ENCODE measurements at places on chromosomes 3 and 15. TPM values are rescaled to one million over a fixed set of nuclear protein-coding genes. Genes with fewer than 3 reads are reported as not detected.

DNA sequence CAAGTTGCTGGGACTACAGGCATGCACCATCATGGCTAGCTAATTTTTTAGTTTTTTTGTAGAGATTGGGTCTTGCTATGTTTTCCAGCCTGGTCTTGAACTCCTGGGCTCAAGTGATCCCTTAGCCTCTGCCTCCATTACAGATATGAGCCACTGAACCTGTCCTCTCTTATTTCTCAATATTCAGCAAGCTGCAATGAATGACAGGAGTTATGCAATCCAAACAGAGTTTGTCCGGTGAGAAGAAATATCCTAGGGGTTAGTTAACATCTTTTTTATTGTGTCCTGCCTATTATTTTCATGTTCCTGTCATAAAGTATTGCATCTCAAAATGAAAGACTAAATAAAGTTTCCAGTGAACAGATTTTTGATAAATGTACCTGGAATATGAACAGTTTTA is 1161.4 kb downstream of the OTOL1 start:
- no peak overlapping the region for H3K4me3 ChIP-seq
- no peak for DNase-seq
- H3K36me3 ChIP-seq: no peaks in the 10 kb centered on the region
- H3K27ac ChIP-seq: no peak overlapping the region

DNA sequence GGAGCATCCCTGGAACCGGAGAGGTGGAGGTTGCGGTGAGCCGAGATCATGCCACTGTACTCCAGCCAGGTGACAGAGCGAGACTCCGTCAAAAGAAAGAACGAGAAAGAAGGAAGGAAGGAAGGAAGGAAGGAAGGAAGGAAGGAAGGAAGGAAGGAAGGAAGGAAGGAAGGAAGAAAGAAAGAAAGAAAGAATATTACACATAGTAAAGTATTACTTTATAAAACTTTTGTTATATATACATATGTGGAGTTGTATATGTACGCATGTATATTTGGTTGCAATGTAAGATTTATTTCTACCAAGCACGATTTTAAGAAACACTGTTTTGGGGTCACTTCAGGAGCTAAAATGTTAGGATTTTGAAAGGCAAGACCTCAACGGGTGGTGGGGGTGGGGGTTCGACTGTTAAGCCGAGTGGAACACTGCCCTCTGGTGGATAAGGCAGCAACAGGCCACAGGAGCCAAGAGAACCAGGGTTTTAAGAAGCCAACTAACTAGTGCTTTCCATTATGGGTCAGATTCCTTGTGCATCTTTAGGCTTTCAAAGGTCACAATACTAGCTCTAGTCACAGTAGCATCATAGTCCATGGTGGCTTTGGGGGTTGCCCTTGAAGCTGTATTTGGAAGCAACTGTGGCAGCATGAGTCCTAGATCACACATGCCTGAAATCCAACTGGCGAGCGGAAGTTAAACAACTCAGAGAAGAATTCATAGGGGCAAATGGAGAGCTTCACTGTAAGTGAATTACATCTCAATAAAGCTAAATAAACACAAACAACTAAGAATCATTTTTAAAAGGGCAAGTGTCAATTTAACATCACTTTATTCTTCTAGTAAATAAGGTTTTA is 22.5 kb downstream of the GLB1 start:
- peaks cover 9% of the 10 kb centered on the region for H3K36me3 ChIP-seq
- H3K27ac ChIP-seq: no peak overlapping the region
- no peak overlapping the region for H3K4me3 ChIP-seq
- no peaks in the 10 kb centered on the region for H3K4me1 ChIP-seq
- no peaks in the 10 kb centered on the region for H3K27me3 ChIP-seq

- H3K36me3 ChIP-seq: 0 out of 2 replicates have a peak, but pooled peaks cover 2% of the 10 kb centered on the region
- H3K27me3 ChIP-seq: no peaks in the 10 kb centered on the region
- H3K4me1 ChIP-seq: 0 out of 2 replicates have a peak, but pooled peaks cover 4% of the 10 kb centered on the region
- peak; percentile 40 for DNase-seq
- no peak overlapping the region for H3K27ac ChIP-seq
Observed at GRCh38 chr15:71526060-71526820, 284.1 kb upstream of the NR2E3 start.

- H3K4me1 ChIP-seq: no peaks in the 10 kb centered on the region
- H3K27me3 ChIP-seq: peaks cover 13% of the 10 kb centered on the region
- no peak overlapping the region for H3K4me3 ChIP-seq
- peak; percentile 35 for DNase-seq
- H3K36me3 ChIP-seq: no peaks in the 10 kb centered on the region
Observed at GRCh38 chr3:32340039-32340438, 51.6 kb upstream of the CMTM7 start.

DNA sequence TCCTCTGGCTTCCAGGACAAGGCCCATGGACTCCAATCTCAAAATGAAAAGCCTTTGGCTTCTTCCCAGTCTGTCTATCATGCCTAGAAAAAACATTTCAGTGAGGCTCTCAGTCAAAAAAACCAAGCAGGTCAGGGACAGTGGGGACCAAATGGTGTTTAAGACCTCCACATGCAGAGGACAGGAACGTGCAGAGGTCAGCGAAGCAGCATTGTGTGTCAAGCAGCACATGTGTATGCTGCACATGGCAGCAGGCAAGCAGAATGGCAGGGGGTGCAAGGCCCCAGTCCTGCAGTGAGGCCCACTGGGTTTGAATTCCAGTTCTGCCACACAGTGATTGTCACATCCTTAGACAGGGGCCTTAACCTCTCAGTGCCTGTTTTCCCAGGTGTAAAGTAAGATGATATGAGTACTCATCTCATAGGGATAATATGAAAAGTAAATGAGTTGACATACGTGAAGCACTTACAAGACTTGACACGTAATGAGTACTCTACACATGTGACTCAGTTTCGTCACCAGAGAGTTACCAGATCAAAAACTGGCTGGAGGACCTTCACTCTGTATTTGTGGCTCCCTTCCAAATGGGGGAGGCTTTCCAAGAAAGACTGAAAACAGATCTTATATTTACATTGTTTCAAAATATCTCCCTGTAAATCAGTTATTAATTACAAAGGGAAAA is 11.2 kb downstream of the STIMATE start:
- H3K27me3 ChIP-seq: no peaks in the 10 kb centered on the region
- no peak overlapping the region for H3K27ac ChIP-seq
- peaks cover 9% of the 10 kb centered on the region for H3K4me1 ChIP-seq
- peaks cover 2% of the 10 kb centered on the region for H3K36me3 ChIP-seq
- DNase-seq: no peak

ALDH1L1 gene
- total RNA-seq: not detected

DNA sequence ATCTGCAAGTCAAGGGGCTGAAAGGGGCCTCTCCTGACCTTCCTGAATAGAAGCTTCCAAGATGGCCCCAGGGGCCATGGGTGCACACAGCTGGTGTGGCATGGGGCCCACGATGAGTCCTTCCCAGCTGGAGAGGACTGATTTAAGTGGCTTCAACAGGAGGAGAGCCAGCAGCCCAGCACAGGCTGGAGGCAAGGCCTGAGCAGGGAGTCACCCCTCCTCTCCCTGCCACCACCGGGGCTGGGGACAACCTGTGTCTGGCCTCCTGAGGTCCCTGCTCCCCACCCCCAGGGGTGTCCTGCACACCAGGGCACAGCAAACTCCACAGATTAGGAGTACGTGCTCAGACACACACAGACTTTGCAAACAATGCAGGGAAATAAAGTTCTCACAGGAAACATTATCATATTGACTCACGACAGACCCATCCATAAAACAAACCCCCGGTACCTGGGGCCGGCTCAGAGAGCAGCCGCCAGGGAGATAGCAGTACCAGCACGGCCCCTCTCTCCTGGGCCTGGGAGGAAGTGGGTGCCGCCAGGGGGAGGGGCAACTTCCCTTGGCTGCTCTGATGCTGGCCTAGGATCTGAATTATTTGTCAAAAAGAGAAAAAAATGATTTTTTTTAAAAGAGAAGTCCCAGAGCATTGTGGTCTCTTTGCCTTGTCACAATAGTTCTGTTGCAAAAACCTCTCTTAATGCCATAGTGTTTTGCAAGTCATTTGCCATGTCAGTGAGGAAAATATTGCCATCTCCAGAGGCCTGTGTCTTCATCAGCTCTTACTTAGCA is 21.9 kb upstream of the TSEN2 start:
- no peak overlapping the region for H3K4me3 ChIP-seq
- no peak for DNase-seq
- H3K27me3 ChIP-seq: peaks cover 1% of the 10 kb centered on the region
- no peaks in the 10 kb centered on the region for H3K36me3 ChIP-seq

SLC12A1 gene
- total RNA-seq: not detected

DNA sequence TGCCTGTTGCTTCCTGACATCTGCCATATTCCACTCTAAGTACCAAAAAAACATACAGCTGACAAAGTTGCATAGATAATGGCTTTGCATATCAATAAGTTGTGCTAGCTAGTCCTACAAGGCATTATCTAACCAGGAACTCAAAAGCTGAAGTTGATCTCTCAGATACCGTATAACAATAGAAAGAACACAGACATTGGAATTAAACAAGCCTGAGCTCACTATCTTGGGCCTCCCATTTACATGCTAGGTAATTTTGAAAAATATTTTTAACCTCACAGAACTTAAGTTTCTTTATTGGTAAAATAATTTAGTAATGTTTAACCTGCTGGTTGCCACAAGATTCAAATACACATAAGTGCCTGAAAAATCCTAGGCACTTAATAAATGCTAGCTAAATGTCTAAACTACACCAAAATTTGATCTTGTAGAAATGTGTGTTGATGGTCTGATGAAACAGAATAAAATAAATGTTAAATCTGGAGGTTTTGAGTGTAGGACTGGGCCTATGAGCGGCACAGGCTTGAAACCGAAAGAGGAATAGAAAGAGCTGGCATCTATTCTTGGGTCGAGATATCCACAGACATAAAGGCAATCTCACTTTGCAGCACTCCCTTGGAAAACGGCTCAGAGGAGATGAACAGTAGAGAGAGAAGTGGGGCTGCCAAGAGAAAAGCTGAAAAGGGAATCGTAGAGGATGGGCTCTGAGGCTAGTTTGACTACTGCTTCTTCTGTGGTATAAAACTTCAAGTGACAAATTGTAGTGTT is 29.9 kb upstream of the TTC14 start:
- no peaks in the 10 kb centered on the region for H3K27me3 ChIP-seq
- no peak for DNase-seq
- no peak overlapping the region for H3K27ac ChIP-seq
- H3K4me1 ChIP-seq: no peaks in the 10 kb centered on the region
- no peaks in the 10 kb centered on the region for H3K36me3 ChIP-seq

PDCD7 gene
- 8.1 TPM for total RNA-seq

GRCh38 chr15:58330741-58331559 is 100.8 kb upstream of the LIPC start:
- DNase-seq: no peak
- H3K27ac ChIP-seq: peak overlapping the region; percentile 86
- H3K36me3 ChIP-seq: no peaks in the 10 kb centered on the region
- H3K4me1 ChIP-seq: peaks cover 25% of the 10 kb centered on the region
- no peak overlapping the region for H3K4me3 ChIP-seq

DNA sequence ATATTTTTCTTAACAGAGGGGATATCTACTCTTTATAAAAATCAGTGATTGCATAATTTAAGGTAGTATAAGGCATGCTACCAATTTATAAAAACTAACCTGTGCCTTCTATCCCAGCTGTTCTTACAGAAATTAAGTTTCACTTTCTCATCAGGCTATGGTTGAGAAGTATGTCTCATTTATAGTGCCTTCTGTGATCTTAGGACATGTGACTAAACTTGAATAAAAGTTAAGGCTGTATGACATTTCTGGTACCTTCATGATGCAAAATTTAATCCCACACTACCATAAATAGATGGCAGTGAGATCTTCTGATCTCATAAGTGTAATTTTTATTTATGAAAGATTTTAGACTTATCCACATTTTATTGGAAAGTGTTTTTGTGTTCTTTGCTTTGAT is 12.6 kb downstream of the TIPARP start:
- H3K4me1 ChIP-seq: peaks cover 31% of the 10 kb centered on the region
- H3K27me3 ChIP-seq: no peaks in the 10 kb centered on the region
- H3K4me3 ChIP-seq: no peak overlapping the region
- peak; percentile 36 for DNase-seq

DNA sequence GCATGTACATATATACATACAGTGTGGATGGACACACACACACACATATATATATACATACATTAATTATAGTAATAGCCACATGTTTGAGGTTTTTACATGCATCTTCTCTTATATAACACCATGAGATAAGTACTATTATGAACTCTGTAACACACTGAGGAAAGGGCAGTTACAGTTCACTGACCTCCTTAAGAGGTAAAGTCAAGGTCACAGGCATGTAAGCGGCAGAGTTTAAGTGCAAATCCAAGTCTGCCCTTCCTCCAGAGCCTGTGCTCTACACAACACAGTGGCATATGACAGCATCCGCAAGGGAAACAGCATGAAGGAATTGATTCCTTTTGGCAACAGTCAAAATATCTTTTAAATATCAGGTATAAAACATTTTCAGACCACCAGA is 26.4 kb downstream of the FHIT start:
- H3K27me3 ChIP-seq: no peaks in the 10 kb centered on the region
- no peaks in the 10 kb centered on the region for H3K36me3 ChIP-seq
- no peak overlapping the region for H3K4me3 ChIP-seq
- no peak overlapping the region for H3K27ac ChIP-seq
- no peaks in the 10 kb centered on the region for H3K4me1 ChIP-seq

- no peak overlapping the region for H3K4me3 ChIP-seq
- DNase-seq: no peak
- H3K4me1 ChIP-seq: no peaks in the 10 kb centered on the region
- no peak overlapping the region for H3K27ac ChIP-seq
Observed at GRCh38 chr3:53956586-53956985, 64.9 kb upstream of the SELENOK start.

PPP1R14D gene
- not detected for total RNA-seq

DNA sequence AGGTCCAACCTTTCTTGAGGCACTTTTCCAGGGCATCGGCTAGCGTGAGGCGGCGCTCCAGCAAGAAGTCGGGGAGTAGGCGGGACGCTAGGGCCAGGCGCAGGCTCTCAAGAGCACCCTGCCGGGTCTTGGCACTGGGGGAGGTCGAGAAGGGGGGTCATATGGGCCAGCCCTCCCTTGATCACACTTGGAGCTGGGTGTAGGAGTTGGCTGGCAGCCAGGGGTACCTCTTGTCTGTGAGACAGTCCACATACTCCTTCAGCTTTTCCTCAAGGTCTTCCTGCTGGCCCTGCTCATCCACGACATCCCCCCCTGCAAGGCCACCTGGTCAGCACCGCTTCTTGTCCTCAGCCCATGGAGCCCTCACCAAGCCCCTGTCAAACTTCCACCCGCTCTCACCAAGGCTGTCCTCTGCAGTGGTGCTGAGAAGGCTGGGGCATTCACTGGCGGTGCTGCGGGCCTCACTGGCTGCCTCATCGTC is 2.0 kb downstream of the IFRD2 start:
- H3K36me3 ChIP-seq: peaks cover 34% of the 10 kb centered on the region
- H3K27me3 ChIP-seq: no peaks in the 10 kb centered on the region
- DNase-seq: no peak
- no peak overlapping the region for H3K27ac ChIP-seq

DNA sequence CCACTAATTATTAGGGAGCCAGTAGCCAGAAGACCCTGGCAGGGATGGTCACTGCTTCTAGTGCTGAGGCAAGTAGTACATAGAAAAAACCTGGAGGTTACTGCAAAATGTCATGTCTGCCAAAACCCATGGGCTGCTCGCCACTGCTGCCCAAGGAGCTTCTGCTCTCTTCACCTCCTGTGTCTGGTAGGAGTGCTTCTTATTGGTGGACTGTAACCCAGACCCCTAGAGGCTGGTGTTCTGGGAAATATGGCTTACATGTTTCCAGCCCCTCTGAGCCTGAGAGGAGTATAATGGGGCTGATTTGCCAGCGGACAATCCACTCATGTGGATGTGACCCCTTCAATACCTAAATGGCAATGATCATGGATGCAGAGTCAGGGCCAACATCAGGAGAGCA is 286.4 kb downstream of the EPHB1 start:
- no peaks in the 10 kb centered on the region for H3K27me3 ChIP-seq
- DNase-seq: no peak
- H3K4me1 ChIP-seq: no peaks in the 10 kb centered on the region
- H3K36me3 ChIP-seq: no peaks in the 10 kb centered on the region
- no peak overlapping the region for H3K4me3 ChIP-seq

ACTRT3 gene
- total RNA-seq: 2.5 TPM
